ENCODE measurements at places on chromosomes 6 and 20. TPM values are rescaled to one million over a fixed set of nuclear protein-coding genes. Genes with fewer than 3 reads are reported as not detected.

- no peak overlapping the region for H3K4me3 ChIP-seq
- H3K27me3 ChIP-seq: no peaks in the 10 kb centered on the region
- H3K36me3 ChIP-seq: no peaks in the 10 kb centered on the region
- DNase-seq: no peak
- no peaks in the 10 kb centered on the region for H3K4me1 ChIP-seq
These were observed 2.8 kb downstream of the HUS1B start for GRCh38 chr6:654136-654535.

- no peaks in the 10 kb centered on the region for H3K4me1 ChIP-seq
- no peaks in the 10 kb centered on the region for H3K36me3 ChIP-seq
- no peak overlapping the region for H3K4me3 ChIP-seq
- H3K27ac ChIP-seq: no peak overlapping the region
- DNase-seq: peak; percentile 32
- no peaks in the 10 kb centered on the region for H3K27me3 ChIP-seq
These were observed 225.7 kb downstream of the UST start for GRCh38 chr6:148972481-148972880.

- H3K27ac ChIP-seq: no peak overlapping the region
- H3K27me3 ChIP-seq: no peaks in the 10 kb centered on the region
- DNase-seq: no peak
- H3K4me1 ChIP-seq: no peaks in the 10 kb centered on the region
- H3K36me3 ChIP-seq: no peaks in the 10 kb centered on the region
These were observed 42.4 kb upstream of the ELOVL5 start for GRCh38 chr6:53391170-53391569.

GRCh38 chr20:32480371-32481241 lies 104.5 kb downstream of the NOL4L start:
- H3K36me3 ChIP-seq: no peaks in the 10 kb centered on the region
- H3K4me3 ChIP-seq: peak overlapping the region; percentile 93
- peaks cover 5% of the 10 kb centered on the region for H3K4me1 ChIP-seq
- H3K27ac ChIP-seq: peak overlapping the region; percentile 84

GRCh38 chr6:156262014-156262413 lies 515.2 kb upstream of the ARID1B start:
- no peak overlapping the region for H3K27ac ChIP-seq
- H3K4me1 ChIP-seq: no peaks in the 10 kb centered on the region
- DNase-seq: no peak
- no peaks in the 10 kb centered on the region for H3K27me3 ChIP-seq
- H3K4me3 ChIP-seq: no peak overlapping the region
- H3K36me3 ChIP-seq: no peaks in the 10 kb centered on the region

DNA sequence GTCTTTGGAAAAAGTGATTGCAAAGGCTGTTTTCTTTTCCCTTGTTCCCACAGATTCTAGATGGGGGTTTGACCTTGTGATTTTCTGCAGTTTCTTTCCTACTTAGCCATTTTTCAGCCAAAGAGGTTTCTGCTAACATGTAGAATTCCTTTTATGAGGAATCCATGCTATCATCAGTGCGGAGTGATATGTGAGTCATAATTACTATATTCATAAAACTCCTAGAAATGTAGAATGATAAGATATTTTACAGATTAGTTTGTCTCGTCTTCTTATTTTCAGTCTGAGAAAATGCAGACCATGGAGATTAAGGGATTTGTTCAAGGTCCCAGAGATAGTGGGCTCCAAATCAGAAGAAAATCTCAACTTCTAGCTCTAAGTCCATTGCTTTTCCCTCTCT lies 98.6 kb downstream of the KCNQ5 start:
- no peaks in the 10 kb centered on the region for H3K36me3 ChIP-seq
- no peaks in the 10 kb centered on the region for H3K27me3 ChIP-seq
- no peak overlapping the region for H3K27ac ChIP-seq
- no peaks in the 10 kb centered on the region for H3K4me1 ChIP-seq
- no peak overlapping the region for H3K4me3 ChIP-seq
- DNase-seq: no peak

DNA sequence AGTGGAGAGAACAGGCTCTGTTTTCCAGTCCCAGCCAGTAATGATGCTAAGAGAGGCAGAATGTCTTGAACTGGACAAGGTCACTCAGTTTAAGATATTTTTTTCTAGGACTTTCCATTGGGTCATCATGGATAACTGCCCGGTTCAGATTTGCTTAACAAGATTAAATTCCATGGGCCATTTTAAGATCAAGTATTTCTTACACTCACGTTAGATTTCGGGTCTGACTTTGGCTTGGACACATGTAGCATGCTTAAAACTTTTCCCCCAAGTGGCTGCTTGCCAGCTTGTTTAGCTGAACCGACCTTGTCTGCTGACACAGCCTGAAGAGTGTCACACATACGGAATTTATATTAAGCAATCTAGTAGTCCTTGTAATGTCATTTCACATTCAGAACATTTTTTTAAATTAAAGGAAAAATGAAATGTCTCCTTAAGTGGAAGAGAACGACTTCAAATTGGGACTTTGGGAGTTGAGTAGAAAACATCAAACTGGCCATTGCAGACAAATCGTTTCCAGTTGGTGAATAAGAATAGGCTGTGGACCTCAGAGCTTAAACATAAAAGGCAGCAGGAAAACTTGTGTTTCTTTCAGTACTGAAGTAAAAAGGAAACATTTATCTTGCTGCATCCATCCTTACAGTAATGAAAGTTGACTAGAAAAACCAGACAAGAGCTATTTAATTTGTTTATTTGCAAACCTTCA lies 29.0 kb downstream of the ARMC2 start:
- DNase-seq: peak; percentile 51
- no peaks in the 10 kb centered on the region for H3K27me3 ChIP-seq
- H3K27ac ChIP-seq: peak overlapping the region; percentile 75
- peaks cover 5% of the 10 kb centered on the region for H3K36me3 ChIP-seq
- H3K4me3 ChIP-seq: no peak overlapping the region

- H3K36me3 ChIP-seq: no peaks in the 10 kb centered on the region
- no peak for DNase-seq
- no peak overlapping the region for H3K27ac ChIP-seq
- no peaks in the 10 kb centered on the region for H3K27me3 ChIP-seq
These were observed 158.2 kb upstream of the MCHR2 start for GRCh38 chr6:100152201-100152600.

- H3K36me3 ChIP-seq: no peaks in the 10 kb centered on the region
- H3K4me3 ChIP-seq: peak overlapping the region; percentile 64
- no peak for DNase-seq
- H3K4me1 ChIP-seq: no peaks in the 10 kb centered on the region
- H3K27me3 ChIP-seq: peaks cover 11% of the 10 kb centered on the region
These were observed 2.5 kb downstream of the KCNK5 start for GRCh38 chr6:39226639-39227329.

DNA sequence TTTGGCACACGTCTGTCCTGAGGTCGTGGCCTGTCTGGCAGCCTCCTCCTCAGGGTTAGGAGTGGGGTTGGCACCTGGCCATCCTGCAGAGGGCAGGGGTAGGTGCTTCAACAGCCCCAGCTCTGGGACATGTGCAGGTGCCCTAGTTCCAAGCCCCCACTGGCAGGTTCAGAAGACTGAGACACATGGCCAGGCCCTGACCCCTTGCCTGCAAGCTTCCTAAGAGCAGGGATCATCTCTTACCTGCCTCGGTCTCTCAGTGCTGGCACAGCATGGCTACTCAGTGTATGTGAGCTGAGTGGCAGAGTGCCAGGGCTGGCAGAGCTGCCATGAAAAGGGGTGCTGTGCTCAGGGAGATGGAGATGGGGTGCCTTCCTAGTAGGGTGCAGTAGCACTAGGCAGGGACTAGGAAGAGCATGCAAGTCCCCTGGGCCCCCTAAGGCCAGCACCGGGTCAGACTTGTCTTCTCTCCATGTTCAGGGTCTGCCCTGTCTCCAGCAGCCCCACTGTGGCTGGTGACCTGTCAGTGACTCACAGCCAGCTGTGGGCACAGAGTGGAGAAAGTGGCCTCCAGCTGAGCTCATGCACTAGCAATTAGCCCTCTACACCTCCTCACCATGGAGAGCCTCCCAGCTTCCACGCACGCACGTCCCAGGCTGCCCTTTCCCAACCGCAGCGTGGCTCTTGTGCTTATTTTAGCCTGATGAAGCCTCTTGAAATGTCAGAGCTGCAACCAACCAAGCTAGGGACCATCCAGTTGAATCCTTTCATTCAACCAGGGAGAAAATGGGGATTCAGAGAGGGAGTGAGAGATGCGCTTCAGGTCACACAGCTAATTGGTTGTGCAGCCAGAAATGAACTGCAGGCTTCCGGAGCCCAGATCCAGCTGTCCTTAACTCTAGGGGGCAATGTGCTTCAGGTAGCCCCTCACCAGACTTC lies 116.6 kb downstream of the MRPL14 start:
- H3K4me1 ChIP-seq: no peaks in the 10 kb centered on the region
- no peaks in the 10 kb centered on the region for H3K36me3 ChIP-seq
- DNase-seq: no peak
- no peak overlapping the region for H3K27ac ChIP-seq

- no peak for DNase-seq
- H3K4me3 ChIP-seq: no peak overlapping the region
- H3K27ac ChIP-seq: no peak overlapping the region
- H3K4me1 ChIP-seq: no peaks in the 10 kb centered on the region
These were observed 27.9 kb downstream of the B4GALT5 start for GRCh38 chr20:49685809-49686208.

DNA sequence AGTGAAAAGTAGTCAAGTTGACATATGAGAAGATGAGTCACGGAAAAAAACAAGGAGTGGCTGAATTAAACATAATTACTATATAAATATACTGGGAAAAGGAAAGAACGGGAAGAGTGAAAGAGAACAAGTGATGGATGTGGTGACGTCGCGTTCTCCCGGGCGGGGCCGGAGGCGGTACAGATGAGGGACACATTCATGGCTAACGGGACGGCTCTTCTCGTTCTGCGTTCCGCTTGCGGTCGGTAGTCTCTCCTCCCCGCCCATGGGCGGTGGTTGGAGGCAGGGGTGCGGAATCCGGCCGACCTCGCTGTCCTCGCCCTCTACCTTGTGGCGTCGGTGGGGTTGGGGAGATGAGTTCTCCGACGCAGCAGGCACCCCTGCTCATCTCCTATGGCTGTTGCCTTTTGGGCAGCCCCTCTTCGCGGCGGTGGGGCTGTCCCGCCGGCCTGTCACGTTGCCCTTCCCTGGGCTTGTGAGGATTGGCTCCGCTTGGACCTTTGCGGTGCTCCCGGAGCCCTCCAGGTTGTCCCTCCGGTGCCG lies 22.5 kb downstream of the HLA-G start:
- H3K4me3 ChIP-seq: no peak overlapping the region
- H3K27me3 ChIP-seq: no peaks in the 10 kb centered on the region
- DNase-seq: no peak
- no peaks in the 10 kb centered on the region for H3K4me1 ChIP-seq
- H3K27ac ChIP-seq: no peak overlapping the region

GRCh38 chr6:75351570-75351969 lies 67.0 kb upstream of the TMEM30A start:
- H3K4me1 ChIP-seq: no peaks in the 10 kb centered on the region
- H3K4me3 ChIP-seq: no peak overlapping the region
- H3K27me3 ChIP-seq: no peaks in the 10 kb centered on the region
- DNase-seq: no peak
- no peak overlapping the region for H3K27ac ChIP-seq

DNA sequence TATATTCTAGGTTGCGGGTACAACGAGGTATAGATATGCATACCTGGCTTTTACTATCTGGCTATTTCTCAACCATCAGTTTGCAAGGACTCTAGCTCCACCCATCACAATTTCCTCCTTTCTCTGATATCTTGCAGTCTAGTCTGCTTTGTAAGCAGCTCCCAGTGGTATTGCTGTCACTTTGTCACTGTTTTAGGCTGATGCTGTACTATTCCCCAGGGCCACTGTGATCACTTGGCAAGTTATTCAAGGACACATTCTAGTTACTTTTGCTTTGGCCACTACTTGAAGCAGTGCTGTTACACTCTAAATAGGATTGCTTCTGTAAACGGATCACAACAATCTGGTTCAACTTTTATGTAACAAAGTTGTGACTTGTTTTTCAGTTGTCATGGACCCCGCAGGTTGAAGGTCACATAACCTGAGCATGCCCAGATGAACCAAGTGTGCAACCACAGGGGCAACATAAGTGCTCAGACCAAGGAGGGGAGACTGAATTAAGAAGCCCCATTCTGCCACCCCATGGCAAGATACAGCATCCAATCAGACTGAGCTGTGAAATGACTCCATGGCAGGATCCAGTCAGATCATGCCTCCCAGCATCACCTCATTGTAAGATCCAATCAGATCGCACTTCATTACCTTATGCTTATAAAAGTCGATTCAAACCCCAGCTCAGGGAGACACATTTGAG lies 588.4 kb upstream of the CITED2 start:
- peaks cover 4% of the 10 kb centered on the region for H3K36me3 ChIP-seq
- no peak overlapping the region for H3K4me3 ChIP-seq

GRCh38 chr6:12311106-12311505 lies 20.9 kb downstream of the EDN1 start:
- H3K27me3 ChIP-seq: no peaks in the 10 kb centered on the region
- no peaks in the 10 kb centered on the region for H3K4me1 ChIP-seq
- H3K36me3 ChIP-seq: no peaks in the 10 kb centered on the region
- H3K27ac ChIP-seq: peak overlapping the region; percentile 64
- H3K4me3 ChIP-seq: no peak overlapping the region

GRCh38 chr6:293193-294174 lies 1.2 kb downstream of the DUSP22 start:
- DNase-seq: no peak
- no peaks in the 10 kb centered on the region for H3K36me3 ChIP-seq
- H3K27me3 ChIP-seq: no peaks in the 10 kb centered on the region
- peak overlapping the region; percentile 99 for H3K27ac ChIP-seq
- peak overlapping the region; percentile 93 for H3K4me3 ChIP-seq

GRCh38 chr6:131916847-131917246 lies 34.3 kb downstream of the CCN2 start:
- H3K4me3 ChIP-seq: no peak overlapping the region
- H3K27me3 ChIP-seq: no peaks in the 10 kb centered on the region
- H3K27ac ChIP-seq: no peak overlapping the region

DNA sequence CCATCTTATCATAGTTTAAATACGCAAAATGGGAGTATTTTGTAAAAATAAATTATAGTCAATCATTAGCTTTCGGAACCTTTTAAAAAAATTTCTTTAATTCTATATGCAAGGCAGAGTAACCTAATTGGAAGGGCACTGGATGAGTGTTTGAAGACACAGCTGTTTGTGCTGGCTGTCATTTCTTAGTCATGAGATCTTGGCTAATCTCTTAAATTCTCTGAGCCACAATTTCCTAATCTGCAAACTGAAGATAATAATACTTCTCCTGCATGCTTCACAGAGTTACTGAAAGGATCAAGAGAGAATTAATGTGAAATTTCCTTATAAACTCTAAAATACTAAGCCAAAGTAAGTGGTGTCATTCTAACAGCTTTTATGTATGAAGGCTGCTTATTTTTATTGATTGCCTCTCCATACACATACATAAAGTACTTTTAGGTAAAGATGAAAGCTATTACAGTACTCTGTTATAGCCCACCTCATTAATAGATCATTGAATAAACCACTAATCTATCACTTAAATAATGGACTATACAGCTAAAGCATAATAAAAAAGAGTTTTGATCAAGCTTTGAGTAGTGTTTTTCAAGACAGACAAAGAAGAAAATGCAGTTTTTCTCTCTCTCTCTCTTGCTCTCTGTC lies 383.7 kb upstream of the IRAK1BP1 start:
- no peak for DNase-seq
- no peaks in the 10 kb centered on the region for H3K36me3 ChIP-seq
- no peaks in the 10 kb centered on the region for H3K4me1 ChIP-seq
- H3K4me3 ChIP-seq: no peak overlapping the region
- H3K27ac ChIP-seq: no peak overlapping the region

The SRXN1 gene
- 21.1 TPM for total RNA-seq

The COL19A1 gene
- not detected for total RNA-seq

The CNR1 gene
- total RNA-seq: 34.2 TPM

The CYP39A1 gene
- 1.6 TPM for total RNA-seq

The PSORS1C1 gene
- total RNA-seq: 2.0 TPM

The TRAM2 gene
- total RNA-seq: 33.0 TPM

The SLPI gene
- 310 TPM for total RNA-seq

Measured in breast epithelium (tissue), 4 donors.